ENCODE measurements at places on chromosomes 1 and 21. TPM values are rescaled to one million over a fixed set of nuclear protein-coding genes. Genes with fewer than 3 reads are reported as not detected.

SPSB1 gene
- 1.8 TPM for total RNA-seq

DMBX1 gene
- not detected for total RNA-seq

PRR9 gene
- not detected for total RNA-seq

UBE2U gene
- not detected for total RNA-seq

SNRPE gene
- total RNA-seq = 81.7 TPM

LCE1E gene
- not detected for total RNA-seq

IL22RA1 gene
- total RNA-seq = not detected

LDLRAD1 gene
- not detected for total RNA-seq

FAM229A gene
- 27.7 TPM for total RNA-seq

LRRC38 gene
- total RNA-seq = not detected

PIGR gene
- total RNA-seq = not detected

ANGPTL3 gene
- total RNA-seq = not detected

STUM gene
- not detected for total RNA-seq

S100A16 gene
- total RNA-seq = not detected

KISS1 gene
- total RNA-seq = not detected

SPRR1B gene
- total RNA-seq = not detected

LCE3E gene
- not detected for total RNA-seq

AADACL3 gene
- total RNA-seq = not detected

SLC1A7 gene
- not detected for total RNA-seq

CEP85 gene
- 12.1 TPM for total RNA-seq

PINK1 gene
- 13.1 TPM for total RNA-seq

YIPF1 gene
- total RNA-seq = 17.1 TPM

KRTAP10-10 gene
- total RNA-seq = not detected

HPDL gene
- 0.32 TPM for total RNA-seq

ERICH3 gene
- not detected for total RNA-seq

ZSWIM5 gene
- 2.0 TPM for total RNA-seq

MAP10 gene
- total RNA-seq = 3.7 TPM

TLR5 gene
- total RNA-seq = 6.2 TPM

DCST2 gene
- 2.4 TPM for total RNA-seq

Data from naive thymus-derived CD4-positive, alpha-beta T cell (primary cell).